ENCODE measurements at places on chromosomes 1 and 21.

DNA sequence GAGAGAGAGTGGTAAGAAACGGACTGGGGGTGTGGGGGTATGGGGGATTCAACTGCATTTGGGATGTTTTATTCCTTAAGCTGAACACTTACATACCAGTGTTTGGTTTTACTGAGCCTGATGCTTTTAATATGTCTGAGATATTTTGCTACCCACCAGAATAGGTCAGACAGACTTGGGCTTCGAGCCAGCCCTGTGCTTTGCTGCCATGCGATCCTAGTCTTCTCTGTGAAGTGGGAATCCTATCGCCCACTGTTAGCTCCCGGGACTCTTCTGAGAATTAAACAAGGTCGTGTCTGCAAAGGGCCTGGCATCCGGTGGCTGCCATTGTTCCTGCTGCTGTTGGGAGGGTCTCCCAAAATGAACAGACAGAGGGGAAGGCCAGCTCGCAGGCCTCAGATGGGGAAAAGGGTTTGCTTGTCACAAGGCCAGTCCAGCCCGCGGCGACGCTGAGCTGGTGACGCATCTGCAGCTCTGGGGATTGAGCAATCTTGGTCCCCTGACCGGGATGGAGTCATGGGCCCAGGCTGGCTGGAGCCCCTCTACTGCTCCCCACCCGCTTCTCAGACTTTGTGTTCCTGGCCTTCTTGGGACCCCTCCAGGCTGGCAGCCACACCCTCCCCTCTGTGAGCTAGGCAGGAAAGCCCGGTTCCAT is 26.9 kb upstream of the ECE1 start:
- no peak for DNase-seq

- DNase-seq, result peak; percentile 42
Measured at GRCh38 chr1:58515794-58516401, 30.6 kb downstream of the OMA1 start.

GRCh38 chr1:58392083-58392482 is 154.4 kb downstream of the OMA1 start:
- DNase-seq, result no peak

GRCh38 chr1:37305108-37305507 is 169.3 kb upstream of the ZC3H12A start:
- no peak for DNase-seq

- no peak for DNase-seq
Measured at GRCh38 chr1:173527151-173527826, 50.2 kb downstream of the PRDX6 start.

DNA sequence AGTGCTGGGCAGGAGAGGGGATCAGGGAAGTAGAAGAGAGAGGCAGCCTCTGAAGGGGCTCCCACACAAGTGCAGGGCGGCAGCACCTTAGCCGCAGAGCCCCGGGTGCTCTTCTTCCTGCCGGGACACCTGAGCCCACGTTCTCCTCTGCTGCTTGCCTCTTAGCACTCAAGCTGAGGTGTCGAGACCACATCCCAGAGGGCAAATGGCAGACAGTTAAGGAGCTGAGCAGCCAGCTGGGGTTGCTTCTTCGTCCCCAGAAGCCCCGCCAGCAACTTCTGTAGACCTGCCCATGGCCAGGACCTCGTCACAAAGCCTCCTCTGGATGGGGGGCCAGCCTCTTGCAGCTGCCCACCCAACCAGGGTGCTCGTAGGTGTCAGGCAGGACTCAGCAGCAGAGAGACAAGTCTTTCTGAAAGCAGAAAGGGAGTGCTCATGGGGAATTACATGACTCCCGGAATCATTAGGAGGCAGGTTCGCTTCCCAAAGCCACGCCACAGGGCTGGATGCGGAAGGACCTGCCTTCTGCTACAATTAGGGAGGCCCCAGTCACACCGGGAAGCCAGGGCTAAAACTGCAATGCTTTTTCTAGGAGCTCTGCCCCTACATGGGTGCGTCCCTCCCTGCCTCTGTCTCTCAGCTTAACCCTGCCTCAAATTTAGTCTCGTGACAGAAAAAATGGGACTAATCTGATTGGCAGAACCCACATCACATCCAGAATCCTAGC is 141.4 kb upstream of the RAB4A start:
- DNase-seq, result peak; percentile 64

DNA sequence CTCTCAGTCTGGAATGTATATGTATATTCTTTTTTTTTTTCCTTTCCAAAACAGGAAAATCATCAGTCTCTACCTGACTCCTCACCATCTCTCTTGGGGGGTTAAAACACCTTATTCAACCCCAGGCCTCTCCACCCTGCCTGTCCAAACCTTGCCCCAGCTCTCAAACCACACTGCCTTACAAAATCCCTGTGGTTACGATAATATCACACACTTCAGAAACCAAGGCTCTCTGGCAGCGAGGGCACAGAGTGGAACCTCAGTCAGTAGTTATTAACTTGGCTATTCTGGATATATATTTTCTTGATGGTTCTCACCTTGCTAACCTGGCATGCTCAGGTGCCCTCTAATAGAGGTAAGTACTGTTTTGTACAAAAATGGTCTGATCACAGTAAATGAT is 24.7 kb downstream of the KIAA0040 start:
- DNase-seq, result no peak
